ENCODE measurements at places on chromosomes 4 and X. TPM values are rescaled to one million over a fixed set of nuclear protein-coding genes. Genes with fewer than 3 reads are reported as not detected.

Gene SMR3B
- not detected for total RNA-seq

Gene NAA11
- not detected for total RNA-seq

Gene ZNF182
- total RNA-seq, result 3.7 TPM

Gene PROM1
- not detected for total RNA-seq

- no peak for DNase-seq
These were observed 70.9 kb upstream of the ENPP6 start for GRCh38 chr4:184288451-184289178.

DNA sequence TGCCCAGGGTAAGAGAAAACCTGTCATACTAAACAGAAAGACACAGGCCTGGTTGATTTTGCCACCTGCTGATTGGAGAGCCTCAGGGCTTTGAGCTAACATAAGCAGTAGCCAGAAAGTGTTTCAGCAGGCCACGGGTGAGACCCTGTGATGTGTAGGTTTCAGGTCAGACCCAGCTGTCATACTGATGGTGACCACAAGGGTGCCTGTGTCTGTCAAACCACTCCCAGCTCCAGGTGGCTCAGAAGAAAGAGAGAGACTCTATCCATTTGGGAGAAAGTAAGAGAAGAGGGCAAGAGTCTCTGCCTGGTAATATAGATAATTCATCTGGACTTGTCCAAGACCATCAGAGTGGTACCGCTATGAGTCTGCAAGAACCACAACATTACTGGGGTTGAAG, 72.8 kb upstream of the NLRP2B start:
- DNase-seq, result no peak

DNA sequence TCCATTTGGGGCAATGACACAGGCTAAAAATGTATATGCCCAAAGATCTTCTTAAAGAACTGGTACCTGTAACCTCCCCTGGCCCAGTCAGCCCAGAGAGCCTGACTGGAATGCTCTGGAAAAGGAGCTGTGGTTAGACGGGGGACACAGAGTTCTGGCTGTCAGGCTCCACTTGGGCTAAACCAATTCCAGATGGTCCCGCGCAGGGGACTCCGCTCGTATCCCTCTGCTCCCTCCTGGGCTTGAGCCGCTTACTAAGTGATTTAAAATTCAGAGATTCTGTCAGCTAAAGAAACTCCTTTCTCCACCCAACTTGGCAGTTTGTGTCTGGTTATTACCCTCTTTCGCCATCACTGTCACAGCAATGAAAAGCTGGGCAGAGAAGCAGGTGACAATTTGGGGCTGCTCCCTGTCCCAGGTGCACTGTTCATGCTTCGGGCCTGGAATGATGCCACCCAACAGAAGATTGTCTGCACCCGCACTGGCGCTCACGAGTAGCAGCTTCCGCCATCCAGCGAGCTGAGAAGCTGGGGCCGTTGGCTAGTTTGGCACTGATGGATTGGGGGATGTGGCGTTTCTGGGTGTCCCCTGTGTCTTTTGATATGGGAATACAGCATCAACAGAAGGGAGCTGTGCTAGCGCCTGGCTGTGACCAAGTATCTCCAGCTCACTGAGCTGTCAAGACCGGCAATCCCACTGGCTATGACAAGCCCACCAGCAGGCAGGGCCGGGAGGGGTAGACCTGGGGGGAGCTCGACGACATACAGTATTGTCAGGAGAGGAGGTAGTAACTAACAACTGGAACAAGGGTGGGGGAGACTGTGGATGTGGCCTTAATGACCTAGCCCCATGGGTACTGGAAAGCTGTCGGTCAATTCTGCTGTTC, 6.7 kb upstream of the IRAK1 start:
- no peak for DNase-seq

DNA sequence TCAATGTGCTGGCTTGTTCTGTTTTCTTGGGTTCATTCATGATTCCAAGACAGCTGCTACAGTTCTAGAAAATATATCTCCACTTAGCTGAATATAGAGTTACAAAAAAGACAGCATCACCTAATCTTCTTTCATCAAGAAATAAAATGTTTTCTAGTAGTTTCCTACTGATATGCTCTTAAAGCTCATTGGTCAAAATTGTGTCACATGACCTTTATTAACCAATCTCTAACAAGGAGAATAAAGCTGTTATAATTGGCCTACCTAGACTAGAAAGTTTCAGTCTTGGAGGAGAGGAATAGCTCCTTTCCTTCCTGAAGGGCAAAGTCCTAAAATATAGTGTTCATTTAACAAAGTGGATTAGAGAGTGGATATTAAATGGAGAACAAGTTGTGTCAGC, 8.1 kb upstream of the PCDH18 start:
- DNase-seq, result no peak

DNA sequence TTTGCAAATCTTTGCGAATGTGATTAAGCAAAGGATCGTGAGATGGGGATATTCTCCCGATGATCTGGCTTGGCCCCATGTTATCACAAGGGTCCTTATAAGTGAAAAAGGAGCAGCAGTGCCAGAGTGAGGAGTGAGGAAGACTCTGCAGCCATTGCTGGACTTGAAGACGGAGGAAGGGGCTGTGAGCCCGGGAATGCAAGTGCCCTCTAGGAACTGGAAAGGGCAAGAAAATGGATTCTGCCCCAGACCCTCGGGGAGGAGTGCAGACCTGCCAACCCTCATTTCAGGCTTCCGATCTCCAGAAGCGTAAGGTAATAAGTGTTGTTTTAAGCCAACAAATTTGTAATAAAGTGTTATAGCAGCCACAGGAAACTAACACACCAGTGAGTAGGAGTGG, 76.3 kb downstream of the EVC start:
- DNase-seq, result no peak

- peak; percentile 85 for DNase-seq
These were observed 37.8 kb upstream of the FUNDC1 start for GRCh38 chrX:44580466-44580865.

GRCh38 chr4:26985873-26986272, 125.2 kb downstream of the STIM2 start:
- DNase-seq, result no peak

- DNase-seq, result peak; percentile 87
These were observed 104.7 kb upstream of the NOCT start for GRCh38 chr4:138910914-138911336.

DNA sequence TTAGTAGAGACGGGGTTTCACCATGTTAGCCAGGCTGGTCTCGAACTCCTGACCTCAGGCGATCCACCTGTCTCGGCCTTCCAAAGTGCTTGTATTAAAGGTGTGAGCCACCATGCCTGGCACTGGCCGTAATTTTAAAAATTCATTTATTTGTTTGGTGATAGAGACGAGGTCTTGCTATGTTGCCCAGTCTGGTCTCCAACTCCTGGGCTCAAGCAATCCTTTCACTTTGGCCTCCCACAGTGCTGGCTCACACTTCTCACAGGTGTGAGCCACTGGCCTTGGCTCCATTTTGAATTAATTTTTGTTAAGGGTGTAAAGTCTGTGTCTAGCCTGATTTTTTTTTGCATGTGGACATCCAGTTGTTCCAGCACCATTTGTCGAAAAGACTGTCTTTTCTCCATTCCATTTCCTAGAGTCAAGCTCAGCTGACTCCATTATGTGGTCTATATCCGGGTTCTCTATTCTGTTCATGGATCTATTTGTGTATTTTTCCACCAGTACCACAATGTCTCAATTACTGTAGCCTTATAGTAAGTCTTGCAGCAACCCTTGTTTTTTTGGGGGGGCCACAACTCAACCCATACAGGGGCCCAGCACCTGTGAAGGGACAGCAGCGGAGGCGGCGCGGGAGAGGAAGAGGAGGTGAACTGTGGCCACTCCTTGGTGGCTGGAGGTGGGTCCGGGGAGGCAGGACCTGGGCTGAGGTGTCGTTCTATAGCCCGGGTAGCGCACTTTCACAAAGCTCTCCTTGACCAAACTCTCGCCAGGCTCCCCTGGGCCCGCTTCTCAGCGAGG, 1.5 kb upstream of the NSD2 start:
- no peak for DNase-seq

DNA sequence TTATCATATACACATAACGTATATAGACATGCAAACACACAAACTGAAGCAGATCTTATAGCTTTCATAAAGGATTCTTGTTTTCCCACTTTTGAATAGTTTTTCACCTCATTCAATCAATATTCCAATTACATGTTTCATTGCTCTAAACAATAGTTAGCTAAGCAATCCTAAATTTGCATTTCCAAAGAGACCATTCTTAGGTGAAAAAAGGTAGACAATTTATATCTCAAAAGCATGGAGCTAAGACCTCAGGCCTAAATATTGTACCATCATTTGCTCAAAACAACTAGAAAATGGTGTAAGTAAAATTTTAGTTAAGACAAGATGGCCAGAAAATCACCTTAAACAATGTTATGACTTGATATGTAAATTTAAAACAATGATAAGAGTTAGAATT, 1148.5 kb upstream of the DIAPH2 start:
- no peak for DNase-seq

DNA sequence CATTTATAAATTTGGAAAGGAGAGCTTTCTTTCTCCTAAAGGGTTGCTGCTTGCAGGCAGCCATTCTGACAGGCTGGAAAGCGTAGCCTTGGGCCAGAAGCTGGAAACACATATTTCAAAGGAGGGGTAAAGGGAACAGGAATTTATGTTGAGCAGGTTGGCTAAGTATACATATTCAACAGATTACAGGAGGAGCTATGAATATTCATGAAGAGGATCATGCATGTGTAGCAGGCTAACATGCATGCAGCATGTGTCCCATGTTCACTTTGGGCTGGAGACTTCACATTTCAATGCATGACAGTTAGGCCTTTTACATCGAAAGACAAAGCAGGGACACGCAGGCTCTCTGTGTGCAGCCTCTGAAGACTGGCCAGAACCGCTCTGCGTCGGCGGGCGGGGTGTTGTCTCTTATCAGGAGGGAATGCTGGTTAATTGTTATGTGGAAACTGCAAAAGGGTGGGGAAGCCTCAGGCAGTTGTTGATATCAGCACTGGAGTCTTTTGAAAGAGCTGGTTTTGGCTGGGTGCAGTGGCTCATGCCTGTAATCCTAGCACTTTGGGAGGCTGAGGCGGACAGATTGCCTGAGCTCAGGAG, 31.5 kb downstream of the CASP3 start:
- peak; percentile 32 for DNase-seq

DNA sequence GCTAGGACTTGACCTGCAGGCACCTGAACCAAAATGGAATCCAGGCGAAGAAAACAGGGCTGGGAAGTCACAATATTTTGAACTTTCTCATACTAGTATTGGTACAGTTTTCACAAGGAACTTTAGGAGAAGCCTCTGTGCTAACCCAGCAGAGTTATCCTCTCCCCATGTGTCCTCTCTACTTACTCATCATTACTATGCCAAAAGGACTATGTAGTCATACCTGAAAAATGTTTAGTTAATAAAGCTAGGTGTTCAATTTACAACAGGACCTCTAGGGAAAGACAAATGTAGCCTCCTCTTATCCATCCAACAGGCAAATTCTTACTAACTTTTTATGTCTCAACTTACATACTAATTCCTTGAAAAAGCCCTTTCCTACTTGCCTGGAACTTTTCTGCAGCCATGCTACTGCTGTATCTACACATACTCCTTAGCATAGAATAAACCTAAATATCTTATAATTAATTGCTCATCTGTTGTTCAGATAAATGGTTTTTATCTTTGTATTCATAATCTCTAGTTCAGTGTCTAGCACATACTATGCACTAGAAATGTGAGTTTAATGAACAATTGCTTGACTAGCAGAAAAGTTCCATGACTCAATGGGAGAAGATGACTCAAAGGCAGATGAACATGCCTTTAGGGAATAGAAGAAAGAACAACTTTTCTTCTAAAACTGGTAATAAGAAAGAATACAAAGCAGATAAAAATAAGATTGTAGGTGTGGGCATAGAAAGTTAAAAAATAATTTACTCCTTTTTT, 215.5 kb upstream of the VEGFC start:
- DNase-seq, result peak; percentile 89

GRCh38 chr4:61468024-61468720, 268.0 kb downstream of the ADGRL3 start:
- peak; percentile 93 for DNase-seq

GRCh38 chr4:69861756-69862155, 1.8 kb upstream of the SULT1E1 start:
- DNase-seq, result no peak

DNA sequence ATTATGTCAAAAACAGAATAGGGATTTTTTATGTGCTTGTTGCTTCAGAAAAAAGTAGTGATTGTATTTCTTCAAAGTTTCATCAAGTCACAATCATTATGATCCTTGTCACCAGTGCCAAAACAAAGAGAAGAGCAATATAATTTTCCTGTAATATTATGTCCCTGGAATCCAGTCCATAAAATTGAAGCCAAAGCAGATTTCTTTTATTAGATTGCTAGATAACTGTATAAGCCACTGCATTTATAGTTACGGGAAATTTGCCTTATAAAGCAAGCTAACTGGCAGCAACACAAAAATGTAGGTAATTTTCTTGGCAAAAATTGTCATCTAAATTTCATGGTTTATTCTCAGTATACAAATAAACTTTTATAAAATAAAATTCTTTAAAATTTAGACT, 296.1 kb upstream of the ANKRD50 start:
- no peak for DNase-seq

GRCh38 chr4:2378401-2378800, 40.0 kb downstream of the ZFYVE28 start:
- DNase-seq, result no peak

GRCh38 chr4:39048311-39048710, 13.7 kb upstream of the KLHL5 start:
- no peak for DNase-seq
